Skeletal muscle cell (primary cell): ENCODE measurements at places on chromosomes 3 and 15.

DNA sequence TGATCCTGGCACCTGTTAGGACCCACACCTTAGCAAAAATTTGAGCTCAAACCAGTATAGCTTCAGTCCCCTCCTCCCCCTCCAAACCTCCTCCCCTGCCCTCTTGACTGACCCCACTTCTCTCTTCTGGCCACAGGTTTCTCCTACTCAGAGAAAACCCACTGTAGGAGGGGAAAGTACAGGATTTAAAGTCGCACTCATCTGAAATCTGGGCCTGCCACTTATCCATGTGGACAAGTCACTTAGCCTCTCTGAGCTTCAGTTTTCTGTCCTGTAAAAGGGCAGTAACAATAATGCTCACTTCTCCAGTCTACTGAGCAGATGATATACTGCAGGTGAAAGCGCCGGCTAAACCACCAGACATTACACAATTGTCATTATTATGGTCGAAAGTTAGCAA lies 142.7 kb downstream of the MEGF11 start:
- DNase-seq: no peak

- no peak for DNase-seq
Observed at GRCh38 chr15:40239404-40239692, 485 bp downstream of the PAK6 start.

DNA sequence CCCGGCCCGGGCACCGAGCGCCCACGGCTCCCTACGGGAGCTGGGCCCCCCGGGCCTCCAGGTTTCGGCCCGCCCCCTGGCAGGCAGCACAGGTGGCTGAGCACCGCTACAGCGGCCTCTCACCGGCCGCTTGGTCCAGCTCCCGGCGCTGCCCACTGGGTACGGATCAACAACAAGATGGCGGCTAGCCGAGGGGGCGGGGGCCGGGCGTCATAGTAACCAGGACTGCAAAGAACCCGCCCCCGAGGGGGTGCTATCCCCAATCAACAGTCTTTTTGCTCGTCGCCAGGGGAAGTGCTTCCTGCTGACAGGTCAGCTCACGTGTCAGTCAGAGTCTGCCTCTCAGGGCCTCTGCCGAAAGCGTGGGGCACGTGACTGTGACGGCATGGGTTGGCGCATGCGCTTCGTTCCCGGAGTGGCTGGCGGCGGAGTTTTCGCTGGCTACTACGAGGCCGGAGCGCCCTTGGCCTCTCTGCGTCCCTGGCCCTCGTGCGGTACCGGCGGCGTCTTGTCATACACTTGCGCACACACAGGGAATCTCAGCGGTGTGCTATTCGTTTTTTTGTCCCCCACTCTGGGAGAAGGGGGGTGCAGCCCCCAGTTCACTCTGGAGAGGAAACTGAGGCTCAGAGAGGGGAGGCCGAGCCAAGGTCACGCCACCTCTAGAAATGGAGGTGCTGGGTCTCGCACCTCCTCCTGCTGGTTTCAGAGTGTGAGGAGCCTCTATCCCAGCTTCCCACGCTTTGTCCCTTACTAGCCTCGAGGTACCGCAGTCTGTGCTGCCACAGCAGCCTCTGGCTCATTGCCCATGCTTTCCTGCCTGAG lies at the start of gene IP6K1:
Gene IP6K1 (minus strand): TSS at position 186 of the 825 bp plus-strand sequence. CDS start 38,502 bp downstream, outside the sequence.
- DNase-seq: peak; percentile 99

GRCh38 chr15:83746231-83746630 lies 92.3 kb downstream of the ADAMTSL3 start:
- no peak for DNase-seq

GRCh38 chr3:43581343-43581742 lies 40.5 kb downstream of the ANO10 start:
- no peak for DNase-seq

GRCh38 chr15:81312790-81313543 lies 11.0 kb downstream of the STARD5 start:
- peak; percentile 96 for DNase-seq

GRCh38 chr15:25090073-25090733 lies 135.4 kb downstream of the SNRPN start:
- DNase-seq: no peak

GRCh38 chr3:25906132-25906906 lies 116.4 kb downstream of the OXSM start:
- no peak for DNase-seq

- no peak for DNase-seq
Observed at GRCh38 chr15:101539492-101539891, 50.0 kb upstream of the PCSK6 start.

- DNase-seq: no peak
Observed at GRCh38 chr15:90063770-90064247, 38.5 kb downstream of the IDH2 start.

DNA sequence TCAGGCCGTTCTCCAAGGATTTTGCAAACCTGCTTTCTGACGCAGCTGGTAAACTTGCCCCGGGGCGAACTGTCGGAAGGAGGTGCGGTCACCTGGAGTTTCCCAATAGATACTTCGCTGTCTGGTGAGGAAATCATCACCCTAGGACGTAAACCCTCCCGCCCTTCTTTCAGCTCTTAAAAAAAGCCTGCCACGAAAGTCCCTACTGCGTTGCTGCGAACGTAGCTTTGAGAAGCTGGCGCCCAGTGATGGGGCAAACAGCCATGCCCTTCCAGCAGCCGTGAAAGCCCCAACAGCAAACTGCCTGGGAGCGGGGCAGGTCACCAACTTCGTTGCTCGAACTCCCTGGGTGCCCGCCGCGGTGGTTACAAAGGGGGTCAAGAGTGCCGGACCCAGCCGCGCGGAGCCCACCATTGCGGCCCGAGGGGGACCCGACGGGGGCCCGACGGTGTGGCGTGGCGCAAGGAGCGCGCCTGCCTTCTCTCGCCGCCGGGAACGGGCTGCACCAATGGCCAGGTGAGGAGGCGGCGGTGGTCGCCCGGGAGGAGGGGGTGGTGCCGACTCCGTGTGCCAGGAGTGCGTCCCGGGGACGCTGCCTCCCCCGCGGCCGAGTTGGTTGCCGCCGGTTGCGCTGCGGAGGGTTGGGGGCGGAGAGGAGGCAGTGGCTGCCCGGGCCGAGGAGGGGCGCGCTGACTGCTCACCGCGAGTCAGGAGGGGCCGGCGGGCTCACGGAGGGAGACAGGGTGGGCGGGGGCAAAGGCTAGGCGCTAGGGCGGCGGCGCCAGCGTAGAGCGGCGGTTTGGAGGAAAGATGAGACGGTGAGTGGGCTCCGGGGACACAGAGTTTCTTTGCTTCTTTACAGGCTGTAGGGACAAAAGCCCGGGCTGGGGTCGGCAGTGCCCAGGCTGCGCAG lies at the start of gene PHLDB2:
Gene PHLDB2 (plus strand): TSS at position 205 of the 913 bp plus-strand sequence. CDS start 24,813 bp downstream, outside the sequence.
- peak; percentile 54 for DNase-seq
